ENCODE measurements at places on chromosomes 12 and 14.

DNA sequence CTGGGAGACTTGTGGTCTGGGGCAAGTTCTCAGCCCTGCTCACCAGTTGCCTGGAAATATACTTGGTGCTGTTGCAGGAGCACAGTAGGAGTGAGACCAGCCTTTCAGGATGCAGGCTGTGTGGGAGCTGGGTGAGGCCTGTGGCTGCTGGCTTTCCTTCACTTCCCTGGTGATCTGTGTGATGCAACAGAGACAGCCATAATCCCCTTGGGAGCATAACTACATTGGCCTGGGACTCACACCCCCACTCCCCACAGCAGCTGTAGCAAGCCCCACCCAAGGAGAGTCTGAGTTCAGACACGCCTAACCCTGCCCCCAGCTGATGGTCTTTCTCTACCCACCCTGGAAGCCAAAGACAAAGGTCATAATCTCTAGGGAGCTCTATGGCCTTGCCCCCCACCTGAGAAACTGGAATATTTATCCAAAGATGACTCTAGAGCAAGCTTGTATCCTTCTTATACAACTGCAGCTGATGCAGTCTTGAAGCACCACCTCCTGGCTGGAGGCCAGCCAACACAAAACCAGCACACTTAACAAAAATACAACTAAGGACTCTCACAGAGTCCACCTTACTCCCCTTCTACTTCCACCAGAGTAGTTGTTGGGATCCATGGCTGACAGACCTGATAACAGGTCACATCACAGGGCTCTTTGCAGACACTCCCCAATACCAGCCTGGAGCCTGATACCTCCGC lies 190.4 kb upstream of the CPNE8 start:
- no peak for DNase-seq

DNA sequence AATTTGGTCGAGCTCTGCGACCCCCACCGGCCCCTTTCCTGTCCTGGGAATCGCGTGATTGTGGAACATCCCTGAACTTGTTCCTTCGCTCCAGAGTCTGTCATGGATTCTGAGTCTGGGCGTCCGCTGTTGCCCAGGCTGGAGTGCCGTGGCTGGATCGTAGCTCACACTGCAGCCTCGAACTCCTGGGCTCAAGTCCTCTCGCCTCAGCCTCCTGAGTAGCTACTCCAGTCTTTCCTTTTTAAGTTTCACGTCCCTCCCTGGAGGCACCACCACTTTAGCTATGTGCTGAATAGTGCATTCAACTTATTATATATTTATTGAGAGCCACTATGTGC lies 698 bp downstream of the ACOT6 start:
- no peak for DNase-seq

- DNase-seq: no peak
Measured at GRCh38 chr12:80190001-80190400, 90.7 kb downstream of the OTOGL start.

DNA sequence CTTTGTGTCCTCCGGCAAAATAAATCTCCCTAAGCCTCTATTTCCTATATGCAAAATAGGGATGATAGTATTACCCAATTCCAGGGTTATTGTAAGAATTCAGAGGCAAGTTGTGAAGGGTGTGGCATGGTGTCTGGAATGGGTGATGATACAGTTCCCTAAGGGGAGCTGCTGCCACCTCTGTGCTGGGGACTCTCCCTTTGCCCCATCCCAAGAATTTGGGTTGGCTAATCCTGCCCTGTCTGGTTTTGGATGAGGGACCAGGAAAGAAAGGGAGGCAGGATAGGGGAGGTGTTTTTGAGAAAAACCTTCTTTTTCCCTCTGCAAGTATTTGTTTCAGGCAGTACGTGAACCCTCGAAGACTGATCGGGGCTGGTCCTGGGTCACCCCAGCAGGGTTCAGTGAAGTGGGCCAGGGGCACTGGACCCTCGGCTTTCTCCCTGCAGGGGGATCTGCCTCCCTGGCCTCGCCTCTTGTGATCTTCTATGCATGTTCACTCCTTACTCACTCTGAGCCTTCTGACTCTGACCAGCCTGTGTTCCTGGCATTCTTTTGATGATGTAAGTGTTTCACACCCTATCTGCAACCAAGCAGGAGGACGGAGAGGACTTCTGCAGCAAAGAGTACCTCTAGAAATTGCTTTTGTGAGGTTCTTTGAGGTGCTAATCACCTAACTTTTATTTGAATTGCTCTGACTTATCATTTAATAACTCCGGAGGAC lies 60.8 kb downstream of the RASSF3 start:
- DNase-seq: no peak

GRCh38 chr12:4143896-4144295 lies 129.7 kb upstream of the CCND2 start:
- DNase-seq: no peak

DNA sequence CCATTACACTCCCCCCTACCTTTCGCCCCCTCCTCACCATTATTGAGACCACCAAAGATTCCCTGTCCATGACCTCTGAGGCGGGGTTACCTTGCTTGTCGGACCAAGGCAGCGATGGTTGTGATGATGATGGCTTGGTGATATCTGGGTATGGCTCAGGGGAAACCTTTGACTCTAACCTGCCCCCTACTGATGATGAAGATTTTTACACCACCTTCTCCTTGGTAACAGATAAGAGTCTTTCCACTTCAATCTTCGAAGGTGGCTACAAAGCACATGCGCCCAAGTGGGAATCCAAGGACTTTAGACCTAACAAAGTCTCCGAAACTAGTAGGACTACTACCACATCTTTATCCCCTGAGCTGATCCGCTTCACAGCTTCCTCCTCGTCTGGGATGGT lies 350.2 kb downstream of the DIO2 start:
- DNase-seq: no peak

GRCh38 chr14:31457665-31458659 lies 656 bp upstream of the DTD2 start:
- DNase-seq: no peak

GRCh38 chr12:117035287-117035686 lies 63.9 kb downstream of the TESC start:
- DNase-seq: no peak

- no peak for DNase-seq
Measured at GRCh38 chr12:70482764-70483163, 116.7 kb downstream of the KCNMB4 start.

DNA sequence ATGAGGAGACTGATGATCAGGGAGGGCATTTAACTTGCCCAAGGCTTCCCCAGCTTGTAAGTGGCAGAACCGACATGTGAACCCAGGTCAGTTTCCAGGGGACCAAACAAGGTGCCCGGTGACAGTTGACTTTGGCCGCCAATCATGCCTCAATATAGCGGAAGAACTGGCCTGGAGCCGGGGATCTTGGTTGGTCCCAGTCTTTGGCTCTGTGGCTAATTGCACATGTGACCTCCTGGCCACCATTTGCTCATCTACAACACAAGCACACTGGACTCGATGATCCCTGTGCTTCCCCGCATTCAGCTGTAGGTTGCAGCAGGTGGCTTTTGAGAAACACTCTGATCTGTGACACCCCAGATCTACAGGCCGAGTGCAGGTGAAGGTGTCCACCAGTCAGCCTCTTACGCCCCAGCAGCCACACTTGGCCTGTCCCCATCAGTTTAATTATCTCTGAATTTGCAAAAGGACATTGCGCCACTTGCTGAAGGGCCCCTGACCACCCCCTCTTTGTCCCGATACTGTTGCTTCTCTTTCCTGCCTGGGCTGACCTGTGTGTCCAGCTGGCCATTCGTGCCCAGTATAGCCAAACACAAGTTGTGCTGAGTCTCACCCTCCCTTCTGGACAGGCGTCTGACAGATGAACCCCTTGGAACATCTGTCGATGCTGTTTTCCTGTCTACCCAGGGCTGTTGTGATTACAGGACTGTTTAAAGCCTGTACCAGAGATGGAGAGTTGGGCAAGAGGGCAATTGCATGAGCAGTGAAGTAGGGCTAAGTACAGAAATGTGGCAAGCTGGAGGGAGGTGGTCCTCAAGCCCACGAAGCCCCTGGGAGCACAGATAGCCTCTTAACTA lies 14.1 kb downstream of the ACACB start:
- DNase-seq: no peak

- DNase-seq: no peak
Measured at GRCh38 chr12:97758586-97758985, 296.0 kb downstream of the RMST start.

DNA sequence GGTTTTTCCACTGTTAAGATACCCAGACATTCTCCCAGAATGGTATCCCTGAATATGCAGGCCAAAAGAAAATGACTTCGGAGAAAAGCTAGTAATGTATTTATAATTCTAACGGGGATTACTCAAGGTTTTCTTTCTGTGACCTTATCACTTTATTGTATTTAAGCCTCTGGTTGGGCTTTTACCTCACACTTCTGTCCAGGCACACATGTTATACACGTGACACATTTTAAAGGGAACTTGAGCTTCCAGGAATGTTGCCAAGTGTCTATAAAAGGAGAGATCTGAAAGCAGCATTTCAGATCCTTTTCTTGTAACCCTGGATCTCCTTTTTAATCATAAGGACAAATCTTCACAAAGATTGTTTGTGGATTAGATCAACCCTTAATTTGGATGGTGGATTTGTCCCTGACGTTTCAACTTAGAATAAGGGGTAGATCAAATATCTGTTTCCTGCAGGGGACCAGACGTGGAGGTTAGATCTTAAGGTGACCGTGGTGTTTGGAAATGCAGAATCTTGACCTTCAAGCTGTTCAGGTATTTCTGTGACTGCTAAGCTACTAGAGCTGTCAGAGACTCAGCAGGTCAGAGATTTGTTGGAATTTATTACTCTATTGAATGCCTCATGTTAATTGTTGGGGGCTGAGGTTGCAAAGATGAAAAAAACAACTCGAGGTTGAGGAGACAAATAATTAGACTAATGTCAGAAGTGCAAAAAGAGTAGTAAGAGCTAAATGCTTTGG lies 1.5 kb downstream of the CIPC start:
- DNase-seq: no peak

- DNase-seq: no peak
Measured at GRCh38 chr14:67260965-67261364, 19.7 kb downstream of the PALS1 start.

- DNase-seq: no peak
Measured at GRCh38 chr14:61621444-61621843, 73.9 kb upstream of the HIF1A start.

GRCh38 chr14:61420326-61420725 lies 98.9 kb downstream of the PRKCH start:
- no peak for DNase-seq

DNA sequence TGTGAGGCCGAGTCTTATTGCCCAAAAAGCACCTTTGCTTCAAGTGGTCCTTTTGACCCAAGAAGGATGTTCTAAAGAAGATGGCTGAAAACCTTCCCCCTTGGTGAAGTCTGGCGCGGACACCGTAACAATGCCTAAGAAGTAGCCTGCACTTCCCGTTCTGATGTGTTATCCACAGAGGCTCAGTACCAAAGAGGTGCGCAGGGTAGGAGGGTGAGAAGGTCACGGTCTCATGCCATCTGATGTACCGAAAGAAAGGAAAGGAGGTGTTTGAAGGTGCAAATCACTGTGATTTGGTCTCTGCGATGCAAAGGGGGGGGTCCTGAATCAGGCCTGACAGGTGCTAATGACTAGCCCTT lies 9.9 kb downstream of the PEBP1 start:
- no peak for DNase-seq

GRCh38 chr14:94673781-94674231 lies 61.6 kb downstream of the SERPINA3 start:
- DNase-seq: no peak

GRCh38 chr14:69711881-69712560 lies 54.9 kb upstream of the SRSF5 start:
- DNase-seq: no peak

DNA sequence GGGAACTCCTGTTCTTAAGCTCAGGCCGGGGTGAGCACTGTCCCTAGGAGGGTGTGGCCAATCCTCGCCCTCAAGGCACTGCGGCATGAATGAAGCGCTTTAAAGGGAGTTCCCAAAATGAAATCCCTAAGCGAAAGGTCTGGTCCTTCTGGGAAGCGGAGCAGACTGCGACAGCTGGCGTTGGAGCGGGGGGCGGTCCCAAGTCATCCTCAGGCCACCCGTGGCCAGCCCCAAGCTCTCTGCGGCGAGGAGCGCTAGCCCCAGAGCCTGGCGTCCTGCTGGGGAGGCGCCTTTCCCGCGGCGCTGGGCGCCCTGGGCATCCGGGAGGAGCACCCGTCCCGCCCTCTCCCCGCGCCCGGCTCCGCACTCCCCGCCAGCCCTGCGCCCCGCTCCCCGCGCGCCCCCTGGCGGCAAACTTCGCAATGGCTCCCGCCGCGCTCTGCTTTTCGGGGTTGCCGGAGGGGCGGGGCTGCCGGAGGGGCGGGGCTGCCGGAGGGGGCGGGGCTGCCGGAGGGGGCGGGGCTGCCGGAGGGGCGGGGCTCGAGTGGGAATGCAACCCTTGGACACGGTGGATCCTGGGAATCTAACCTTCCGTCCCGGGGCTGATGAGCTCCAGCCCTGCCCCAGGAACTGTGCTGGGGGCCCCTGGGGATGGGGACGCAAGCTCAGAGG lies 25.4 kb downstream of the ZBTB42 start:
- peak; percentile 97 for DNase-seq

GRCh38 chr12:1576410-1577241 lies 17.8 kb downstream of the FBXL14 start:
- no peak for DNase-seq

DNA sequence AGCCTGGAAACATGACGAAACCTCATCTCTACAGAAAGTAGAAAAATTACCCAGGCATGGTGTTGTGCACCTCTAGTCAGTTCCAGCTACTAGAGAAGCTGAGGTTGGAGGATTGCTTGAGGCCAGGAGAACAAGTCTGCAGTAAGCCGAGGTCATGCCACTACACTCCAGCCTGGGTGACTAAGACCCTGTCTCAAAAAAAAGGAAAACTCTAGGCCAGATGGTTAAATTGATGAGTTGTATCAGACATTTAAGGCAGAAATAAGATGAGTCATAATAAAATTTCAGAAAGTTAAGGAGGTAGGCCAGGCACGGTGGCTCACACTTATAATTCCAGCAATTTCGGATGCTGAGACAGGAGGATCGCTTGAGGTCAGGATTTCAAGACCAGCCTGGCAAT lies 10.7 kb downstream of the EIF2S1 start:
- DNase-seq: no peak

DNA sequence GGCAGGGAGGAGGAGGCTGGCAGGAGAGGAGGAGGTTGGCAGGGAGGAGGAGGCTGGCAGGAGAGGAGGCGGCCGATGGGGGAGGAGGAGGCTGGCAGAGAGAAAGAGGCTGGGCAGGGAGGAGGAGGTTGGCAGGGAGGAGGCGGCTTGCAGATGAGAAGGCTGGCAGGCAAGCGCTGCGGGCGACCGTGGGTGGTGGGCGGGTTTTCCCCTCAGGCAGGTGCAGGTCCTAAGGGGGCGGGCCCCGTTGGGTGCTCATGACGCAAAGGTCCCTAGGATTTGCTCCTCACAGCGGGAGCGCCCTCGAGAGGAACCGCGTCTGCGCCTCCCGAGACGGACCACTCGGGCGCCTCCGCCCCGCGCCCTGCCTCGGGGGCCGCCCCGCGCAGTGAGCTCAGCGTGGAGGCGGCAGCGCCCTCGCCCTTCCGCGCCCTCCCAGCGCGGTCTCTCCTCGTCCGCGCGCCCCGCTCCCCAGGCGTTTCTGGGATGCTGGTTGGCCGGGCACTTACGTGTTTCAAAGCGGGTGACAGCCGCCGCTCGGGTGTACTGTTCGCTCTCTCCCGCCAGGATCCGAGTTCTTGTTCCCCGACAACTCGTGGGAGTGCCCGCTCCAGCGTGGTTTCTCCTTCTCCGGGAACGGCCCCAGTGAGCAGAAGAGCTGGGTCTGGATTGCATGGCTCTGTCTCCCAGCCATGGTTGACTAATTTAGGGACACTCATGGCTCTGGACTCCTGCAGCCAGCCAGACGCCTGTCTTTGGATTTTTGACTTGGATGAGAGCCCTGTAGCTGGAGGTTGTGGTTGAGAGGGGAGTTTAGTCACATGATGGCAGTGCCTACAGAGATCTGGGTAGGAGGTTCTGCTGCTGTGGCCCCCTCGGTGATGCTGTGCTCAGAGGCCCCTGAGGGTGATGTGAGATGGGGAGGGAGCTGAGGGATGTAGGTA lies 64.1 kb upstream of the PPP4R3A start:
- DNase-seq: peak; percentile 42
